ENCODE measurements at places on chromosomes 1 and 21.

DNA sequence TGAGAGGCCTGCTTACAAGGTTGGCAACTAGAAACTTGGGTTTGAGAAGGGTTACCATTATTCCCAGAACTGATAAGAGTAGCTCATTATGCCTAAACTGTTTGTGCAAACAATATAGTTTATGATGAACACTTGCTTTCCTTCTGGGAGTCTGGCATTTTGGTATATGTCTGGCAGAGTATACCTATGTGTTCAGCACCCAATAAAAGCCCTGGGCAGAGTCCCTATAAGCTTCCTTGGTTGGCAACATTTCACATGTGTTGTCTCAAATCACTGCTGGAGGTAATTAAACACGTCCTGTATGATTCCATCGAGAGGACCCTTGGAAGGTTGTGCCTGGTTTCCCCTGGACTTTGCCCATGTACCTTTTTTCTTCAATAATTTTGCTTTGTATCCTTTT is 39.7 kb upstream of the DMRTA2 start:
- DNase-seq, result no peak

DNA sequence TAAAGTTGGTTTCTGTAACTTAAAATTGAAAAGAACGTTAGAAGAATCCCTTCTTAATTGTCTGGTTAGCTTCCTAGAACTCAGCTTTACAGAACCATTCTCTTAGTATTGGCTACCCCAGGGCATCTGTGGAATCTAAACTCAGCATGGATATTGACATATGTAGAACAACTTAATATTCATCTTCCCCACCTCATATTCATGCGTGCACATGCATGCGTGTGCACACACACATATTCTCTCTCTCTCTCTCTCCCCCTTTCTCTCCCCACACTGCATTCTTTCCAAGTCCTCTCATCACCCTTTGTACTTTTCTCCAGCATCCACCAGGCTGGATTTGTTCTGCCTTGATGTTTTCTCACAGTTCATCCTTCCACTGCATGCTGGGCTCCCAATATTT is 13.4 kb downstream of the PIGM start:
- DNase-seq, result no peak

DNA sequence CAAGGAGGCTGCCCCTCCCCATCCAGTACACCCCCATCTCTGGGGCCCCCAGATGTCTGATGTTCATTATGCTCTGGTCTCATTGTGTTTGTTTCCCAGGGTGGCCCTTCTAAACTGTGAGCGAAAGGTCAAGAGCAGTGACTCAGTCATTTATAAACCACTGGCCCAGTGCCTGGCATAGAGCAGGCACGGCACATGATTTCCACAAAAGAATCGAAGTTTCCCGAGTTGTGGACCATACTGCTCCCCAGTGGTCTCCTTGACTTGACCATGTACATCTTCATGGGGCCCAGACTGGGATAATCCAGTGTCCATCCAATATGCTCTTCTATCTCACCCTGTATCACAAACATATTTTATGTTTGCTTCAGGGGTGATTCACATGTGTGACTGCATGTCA is 153.3 kb downstream of the NR5A2 start:
- DNase-seq, result no peak

GRCh38 chr1:32622806-32623681 is 27.3 kb downstream of the ZBTB8OS start:
- peak; percentile 32 for DNase-seq

- no peak for DNase-seq
Observed at GRCh38 chr1:236301958-236302335, 20.2 kb upstream of the ERO1B start.

- DNase-seq, result no peak
Observed at GRCh38 chr1:192682335-192682734, 46.4 kb downstream of the RGS13 start.

- no peak for DNase-seq
Observed at GRCh38 chr1:13802782-13803545, 103.0 kb downstream of the PRDM2 start.

DNA sequence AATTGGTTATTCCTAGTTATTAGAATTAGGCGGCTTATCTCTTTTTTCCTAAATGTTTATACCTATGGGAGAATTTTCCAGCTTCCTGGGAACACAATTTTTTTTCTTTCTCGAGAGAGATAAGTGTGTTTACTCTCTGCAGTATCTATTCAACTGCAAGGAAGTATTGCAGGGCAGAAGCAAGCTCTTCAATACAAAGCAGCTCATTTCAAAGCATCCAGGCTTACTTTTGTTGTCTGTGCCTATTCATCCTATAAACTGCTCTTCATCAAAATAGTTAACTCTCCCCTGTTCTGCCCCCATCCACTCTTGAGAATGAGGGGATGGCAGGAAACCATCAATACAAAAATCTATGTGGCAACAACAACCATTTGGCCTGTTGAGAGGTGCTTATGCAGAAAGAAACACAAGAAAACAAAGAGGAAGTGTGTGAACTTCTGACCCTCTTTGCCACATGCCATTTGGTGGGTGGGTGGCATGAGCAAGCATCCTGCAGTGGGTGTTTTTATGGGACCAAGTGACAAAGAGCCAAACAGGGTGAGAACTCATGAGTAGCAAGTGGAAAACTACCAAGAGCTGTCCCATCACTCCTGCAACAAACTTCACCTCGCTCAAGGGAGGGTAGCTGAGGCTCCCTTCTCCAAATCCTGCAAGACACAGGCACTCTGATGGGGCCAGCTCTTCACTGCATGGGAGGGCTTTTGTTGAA is 50.6 kb upstream of the MRPS6 start:
- DNase-seq, result peak; percentile 41

DNA sequence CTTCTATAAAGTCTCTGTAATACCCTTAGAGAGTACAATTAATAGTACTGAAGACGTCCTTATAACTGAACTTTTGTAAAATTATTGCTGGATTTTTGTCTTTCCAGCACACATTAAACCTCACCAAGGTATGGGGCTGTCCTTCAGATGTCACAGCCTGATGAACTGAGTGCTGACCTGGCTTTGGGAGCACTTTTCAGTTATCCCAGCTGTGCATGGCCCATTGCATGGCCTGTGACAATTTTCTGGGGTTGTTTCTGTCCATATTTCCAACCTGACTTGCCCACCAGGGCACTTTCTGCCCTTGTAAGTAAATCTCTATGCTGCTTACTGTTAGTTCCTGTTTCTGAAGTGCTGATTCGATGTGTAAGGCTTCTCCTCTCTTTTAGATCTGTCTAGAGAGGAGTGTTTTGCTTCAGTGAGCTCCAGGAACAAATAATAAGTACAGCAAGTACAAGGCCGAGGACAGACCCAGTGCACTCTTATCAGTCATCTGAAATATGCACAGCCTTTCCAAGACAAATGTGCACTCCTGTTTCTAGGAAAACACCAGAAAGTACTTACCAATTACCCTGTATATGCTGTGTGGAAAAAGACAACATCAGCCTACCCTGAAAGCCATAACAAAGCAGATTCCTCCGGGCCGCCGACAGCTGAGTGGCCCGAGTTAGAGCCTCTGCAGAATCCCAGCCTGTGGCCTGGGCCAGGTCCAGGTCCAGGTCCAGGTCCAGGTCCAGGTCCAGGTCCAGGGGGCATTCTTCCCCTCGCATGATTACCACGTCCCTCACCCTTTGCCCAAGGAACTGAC is 121.7 kb downstream of the DHRS3 start:
- DNase-seq, result no peak

DNA sequence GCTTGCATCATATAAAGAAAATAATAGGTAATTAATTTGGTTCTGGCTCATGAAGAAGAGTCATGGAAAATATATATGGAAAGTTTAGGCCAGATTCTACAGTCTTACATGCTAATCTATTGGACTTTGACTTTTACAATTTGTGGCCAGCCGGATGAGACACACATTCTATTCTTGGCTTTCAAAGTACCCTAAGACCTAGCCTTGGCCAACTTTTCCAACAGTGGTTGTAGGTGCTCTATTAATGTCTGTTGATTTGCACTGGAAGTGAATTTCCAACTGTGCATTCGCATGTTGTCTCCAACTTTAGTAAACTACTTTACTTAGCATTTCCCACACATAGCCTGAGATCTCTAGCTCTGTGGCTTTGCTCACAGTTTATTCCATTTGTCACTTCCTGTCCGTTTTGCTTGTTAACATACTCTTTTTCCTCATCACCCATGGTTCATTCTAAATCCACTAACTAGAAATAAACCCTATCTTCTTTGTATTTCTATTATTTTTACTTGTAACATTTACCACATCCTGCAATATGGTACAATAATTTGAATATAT is 644.0 kb downstream of the PTPRC start:
- DNase-seq, result no peak

GRCh38 chr1:236342403-236343245 is 51.5 kb upstream of the EDARADD start:
- no peak for DNase-seq
